ENCODE measurements at places on chromosomes 16 and 17.

DNA sequence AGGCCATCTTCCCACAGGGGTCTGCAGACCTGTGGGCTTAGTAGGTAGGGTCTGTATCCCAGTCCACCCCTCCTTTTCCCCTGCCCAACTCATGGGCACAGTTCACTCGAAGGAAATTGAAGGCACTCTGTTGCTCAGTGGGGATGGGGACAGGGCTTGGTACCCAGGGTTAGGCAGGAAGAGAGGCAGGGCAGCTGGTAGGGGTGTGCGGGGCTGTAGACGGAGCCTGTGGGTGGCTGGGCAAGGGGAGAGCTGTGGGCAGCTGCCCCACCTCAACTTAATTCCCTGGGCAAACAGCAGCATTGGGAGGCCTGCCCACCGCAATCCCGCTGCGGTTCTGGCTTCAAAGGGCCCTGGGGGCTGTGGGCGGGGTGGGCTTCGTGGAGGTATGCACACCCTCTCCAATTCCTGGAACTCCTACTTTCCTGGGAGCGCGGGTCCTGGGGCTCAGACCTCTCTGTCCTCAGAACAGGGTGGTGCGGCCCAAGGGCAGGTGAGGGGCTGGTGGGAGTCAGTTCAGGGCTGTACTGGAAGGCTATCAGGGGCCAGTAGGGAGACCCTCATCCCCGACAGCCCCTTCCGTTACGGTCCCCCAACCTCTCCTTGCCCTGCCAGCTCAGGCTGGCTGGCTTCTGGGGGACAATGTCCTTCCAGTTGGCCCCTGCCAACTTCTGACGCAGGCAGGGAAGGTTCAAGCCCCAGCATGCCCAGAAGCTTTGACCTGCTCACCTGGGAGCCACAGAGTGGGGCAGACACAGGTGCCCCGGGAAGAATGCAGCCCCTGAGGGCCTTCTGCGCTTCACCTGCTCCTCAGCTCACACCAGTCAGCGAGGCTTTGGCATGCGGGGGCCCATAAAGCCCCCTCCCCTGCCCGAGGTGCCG, 9.1 kb downstream of the FOXJ1 start:
- no peak for DNase-seq

GRCh38 chr16:59605706-59606105, 871.6 kb upstream of the GOT2 start:
- DNase-seq = no peak

DNA sequence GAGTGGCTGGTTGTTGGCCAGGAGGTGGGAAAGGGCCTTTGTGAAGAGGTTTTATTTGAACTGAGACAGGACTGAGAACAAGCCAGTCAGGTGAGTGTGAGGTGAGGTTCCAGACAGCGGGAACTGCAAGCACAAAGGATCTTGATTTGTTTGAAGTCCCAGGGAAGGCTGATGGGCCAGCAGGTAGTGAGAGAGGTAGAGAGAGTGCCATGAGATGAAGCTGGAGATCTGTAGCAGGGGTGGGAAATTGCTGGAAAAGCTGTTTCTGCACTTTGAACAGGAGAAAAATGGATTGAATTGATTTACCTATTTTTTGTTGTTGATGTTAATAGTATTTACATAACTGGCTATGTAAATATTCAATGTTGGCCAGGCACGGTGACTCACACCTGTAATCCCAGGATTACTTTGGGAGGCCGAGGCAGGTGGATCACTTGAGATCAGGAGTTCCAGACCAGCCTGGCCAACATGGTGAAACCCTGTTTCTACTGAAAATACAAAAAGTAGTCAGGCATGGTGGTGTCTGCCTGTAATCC, 7.7 kb upstream of the DCTPP1 start:
- no peak for DNase-seq

DNA sequence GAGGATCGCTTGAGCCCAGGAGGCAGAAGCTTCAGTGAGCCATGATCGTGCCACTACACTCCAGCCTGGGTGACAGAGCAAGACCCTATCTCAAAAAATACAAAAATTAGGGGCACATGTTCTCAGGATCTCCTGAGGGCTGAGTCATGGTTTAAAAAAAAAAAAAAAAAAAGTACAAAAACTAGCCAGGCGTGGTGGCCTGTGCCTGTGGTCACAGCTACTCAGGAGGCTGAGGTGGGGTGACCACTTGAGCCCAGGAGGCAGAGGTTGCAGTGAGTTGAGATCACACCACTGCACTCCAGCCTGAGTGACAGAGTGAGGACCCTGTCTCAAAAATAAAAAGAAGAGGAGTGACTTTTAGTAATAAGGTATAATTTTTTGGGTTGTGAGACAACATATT, 16.9 kb downstream of the BLMH start:
- DNase-seq = no peak

DNA sequence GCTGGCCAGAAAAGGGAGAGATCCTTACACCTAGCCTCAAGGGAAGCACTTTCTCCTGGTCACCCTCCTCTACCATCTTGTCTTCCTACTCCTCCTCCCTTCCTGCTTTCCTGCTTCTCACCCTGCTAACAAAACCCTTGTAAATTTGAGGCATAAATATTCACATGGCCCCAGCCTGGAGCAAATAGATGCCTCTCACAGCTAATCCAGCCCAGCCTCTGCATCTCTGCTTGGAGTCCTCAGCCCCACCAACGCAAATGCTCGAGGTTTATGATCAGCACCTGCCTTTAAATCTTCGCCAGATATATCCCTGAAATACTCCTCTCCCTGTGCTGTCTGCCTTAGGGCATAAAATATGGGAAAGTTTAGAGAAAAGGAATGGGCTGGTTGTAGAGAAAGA, 205.2 kb upstream of the CDH5 start:
- DNase-seq = no peak

DNA sequence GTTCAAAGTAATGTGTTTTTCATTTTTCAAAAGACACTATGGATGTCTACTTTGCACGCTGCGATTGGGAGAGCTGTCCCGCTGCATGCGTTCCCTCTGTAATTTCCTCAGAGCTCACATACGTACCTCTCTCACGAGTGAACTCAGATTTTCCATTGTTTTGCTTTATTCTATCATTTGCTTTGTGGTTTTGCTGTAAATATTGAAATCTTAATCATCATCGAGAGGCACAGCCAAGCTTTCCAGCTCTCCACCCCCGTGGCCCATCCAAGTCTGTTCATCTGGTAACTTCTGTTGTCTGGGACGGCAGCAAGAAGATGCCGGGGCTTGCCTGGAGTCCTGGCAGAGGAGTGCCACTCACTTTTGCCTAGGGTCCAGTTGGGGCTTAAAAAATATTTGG, 21.1 kb downstream of the TMC6 start:
- no peak for DNase-seq

- no peak for DNase-seq
Measured at GRCh38 chr17:74474043-74474792, 7.8 kb downstream of the CD300A start.

GRCh38 chr16:72927199-72928089, 120.5 kb downstream of the ZFHX3 start:
- no peak for DNase-seq

- DNase-seq = no peak
Measured at GRCh38 chr16:62391134-62391533, 354.9 kb upstream of the CDH8 start.

DNA sequence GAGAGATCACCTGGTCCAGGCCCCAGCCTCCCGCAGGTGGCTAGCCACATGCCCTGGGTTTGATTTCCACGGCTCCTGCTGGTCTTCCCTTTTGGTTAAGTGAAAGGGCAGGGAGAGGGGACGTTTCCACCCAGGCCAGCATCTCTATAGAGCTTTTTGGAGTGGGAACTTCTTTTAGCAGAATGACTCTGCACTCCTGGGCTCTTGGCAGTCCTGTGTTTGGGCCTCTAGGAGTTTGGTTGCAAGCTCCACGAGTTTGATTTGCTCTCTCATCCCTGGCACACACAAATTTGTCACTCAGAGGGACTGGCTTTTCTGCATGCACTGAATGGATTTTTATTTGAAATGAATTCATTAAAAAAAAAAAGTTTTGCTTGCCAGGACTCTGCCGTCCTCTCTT, 32.8 kb downstream of the MSI2 start:
- no peak for DNase-seq

DNA sequence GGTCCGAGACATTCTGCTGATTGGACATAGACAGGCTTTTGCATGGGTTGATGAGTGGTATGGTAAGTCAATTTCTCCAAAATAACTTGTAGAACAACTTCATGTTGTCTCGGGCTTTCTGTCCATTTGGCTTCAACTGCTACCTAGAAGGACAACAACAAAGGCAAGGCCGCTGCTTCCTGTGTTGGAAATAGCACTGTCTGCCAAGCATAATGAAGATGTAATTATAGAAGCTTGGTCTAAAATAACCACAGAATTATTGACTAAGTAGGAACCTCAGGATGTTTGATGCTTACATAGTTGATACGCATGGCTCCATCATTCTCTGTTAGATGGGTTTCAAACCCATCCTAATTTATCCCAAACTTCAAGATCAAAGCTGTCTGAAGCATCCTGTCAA, 42.3 kb upstream of the NOL11 start:
- DNase-seq = no peak

GRCh38 chr17:40778461-40778860, 3.9 kb downstream of the KRT27 start:
- DNase-seq = no peak

DNA sequence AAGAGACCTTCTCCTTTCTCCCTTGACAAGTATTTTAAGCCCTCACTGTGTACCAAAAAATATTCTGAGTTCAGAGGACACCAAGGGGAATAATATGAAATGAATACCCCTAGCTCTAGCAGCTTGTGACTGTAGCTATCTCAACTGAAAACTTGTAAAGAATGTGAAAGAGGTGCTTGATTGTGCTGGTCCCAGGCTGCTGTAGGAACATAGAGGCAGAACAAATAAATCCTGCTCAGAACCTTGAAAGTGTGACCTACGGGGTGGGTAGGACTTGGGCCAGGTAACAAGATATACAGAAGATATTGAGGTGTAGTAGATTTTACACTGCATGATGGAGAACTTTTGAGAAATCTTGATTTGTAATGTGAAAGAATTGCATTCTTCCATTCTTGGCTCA, 606.8 kb downstream of the TOX3 start:
- DNase-seq = no peak

GRCh38 chr17:50356892-50357510, 11.1 kb downstream of the XYLT2 start:
- DNase-seq = no peak

GRCh38 chr17:51730303-51731050, 428.0 kb downstream of the CA10 start:
- no peak for DNase-seq

DNA sequence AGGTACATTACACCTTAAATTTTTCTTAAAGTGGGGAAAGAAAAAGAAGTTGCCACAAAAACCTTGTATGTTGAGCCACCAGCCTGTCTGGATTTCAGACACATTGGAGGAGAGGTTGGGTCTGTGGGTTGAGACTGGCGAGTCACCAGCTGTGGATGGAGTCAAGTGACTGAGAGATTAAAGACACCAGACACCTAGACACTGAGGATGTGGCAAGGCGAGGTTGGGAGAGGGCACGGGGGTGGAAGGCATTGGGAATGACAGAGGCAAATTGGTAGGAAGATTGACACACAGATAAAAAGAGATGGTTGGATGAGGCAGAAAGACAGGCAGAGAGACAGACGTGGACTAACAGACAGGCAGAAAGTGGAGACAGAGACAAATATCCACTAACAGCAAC, 49.6 kb downstream of the KCNJ12 start:
- no peak for DNase-seq

GRCh38 chr16:5709889-5710288, 612.3 kb upstream of the EEF2KMT start:
- DNase-seq = no peak

DNA sequence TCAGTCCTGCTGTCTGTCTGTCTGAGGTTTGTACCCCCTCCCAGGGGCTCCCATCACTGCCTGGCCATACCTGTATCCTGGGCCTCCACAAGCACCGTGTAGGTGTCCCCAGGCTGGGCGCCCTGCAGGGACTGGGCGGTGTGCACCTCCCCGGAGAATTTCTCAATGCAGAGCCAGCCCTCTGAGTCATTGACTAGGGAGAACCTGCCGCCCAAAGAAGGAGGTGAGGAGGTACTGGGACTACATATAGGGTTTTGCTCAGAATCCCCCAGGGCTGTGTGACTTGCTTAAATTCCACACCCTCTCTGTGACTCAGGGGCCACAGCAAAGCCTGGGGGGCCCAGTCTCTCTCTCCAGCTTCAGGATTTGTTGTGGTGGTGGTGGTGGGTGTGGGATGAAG, 7.6 kb downstream of the CDH16 start:
- no peak for DNase-seq

DNA sequence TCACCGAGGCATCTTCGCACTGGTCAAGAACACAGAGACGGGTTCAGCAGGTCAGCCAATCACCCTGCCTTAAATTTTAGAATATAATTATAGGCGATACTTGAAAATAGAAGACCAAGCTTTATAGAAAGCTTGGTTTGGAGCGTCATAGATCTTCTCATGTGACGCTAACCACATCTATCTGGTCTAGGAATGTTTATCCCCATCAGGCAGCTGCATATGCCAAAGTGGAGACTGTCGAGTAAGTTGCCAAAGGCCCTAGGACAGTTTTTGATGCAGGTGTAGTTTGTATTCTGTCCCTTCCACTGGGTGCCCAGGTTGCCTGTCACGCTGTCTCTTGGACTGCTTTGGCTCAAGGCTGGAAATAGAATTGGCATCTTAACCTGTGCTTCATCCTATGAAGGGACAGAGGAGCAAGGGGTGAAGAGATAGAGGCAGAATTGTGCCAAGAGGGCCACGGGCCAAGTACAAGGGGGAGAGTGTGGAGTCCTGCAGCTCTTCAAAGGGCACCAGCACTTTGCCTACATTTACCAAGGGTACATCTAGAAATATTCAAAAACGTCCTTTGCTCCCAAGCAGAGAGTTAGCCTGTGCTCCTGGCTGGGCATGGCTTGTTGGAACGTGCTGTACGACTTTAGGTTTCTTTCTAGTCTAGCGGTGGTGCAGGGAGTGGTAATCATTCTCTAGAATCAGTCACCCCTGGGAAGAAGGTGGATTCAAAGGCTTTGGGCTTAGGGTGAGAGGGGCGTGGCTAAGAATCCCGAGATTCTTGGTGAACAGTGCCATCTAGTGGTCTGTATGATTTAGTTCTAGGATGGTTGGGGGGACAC, 5.3 kb upstream of the WIPI1 start:
- DNase-seq = peak; percentile 43

GRCh38 chr16:47947723-47948122, 208.1 kb downstream of the ABCC12 start:
- no peak for DNase-seq

DNA sequence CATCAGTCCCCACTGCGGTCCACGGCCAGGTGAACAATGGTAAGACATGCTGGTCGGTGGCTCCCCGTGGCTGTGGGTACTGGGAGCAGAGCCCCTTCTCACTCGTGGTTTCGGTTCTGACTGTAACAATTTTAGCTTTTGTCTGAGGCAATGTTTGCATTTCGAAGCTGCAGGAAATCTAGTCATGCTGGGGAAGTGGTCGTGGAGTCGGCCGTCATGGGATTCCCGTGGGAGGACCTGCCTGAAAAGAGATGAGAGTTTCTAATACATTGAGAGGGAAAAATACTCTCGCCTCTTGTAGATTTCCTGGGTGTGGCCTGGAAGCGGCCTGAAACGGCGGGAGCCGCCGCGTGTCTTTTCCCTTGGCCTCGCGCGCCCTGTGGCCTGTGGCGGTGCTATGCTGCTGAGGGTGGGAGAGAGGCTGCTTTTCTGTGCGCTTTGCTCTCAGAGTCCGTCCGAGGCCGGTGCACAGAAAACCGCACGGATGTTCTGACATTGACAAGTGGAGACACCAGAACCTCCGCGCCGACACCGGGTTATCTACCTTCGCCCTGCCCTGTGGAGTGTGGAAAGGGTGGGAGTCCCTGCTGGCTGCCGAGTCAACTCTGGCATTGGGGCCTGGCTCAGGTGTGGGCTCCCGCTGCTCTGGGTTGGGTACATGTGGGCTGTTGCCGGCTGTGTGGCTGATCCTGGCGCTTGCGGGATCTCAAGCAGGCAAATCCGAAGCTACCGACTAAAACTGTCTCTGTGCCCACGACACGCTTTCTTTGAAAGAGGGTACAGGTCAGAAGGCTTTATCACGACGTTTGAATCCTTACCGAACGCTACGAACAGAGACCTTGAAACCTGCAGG, 60.8 kb downstream of the WDR45B start:
- no peak for DNase-seq

Measured in nucleus accumbens (tissue), 56 donors.